ENCODE measurements at places on chromosomes 6 and 20. TPM values are rescaled to one million over a fixed set of nuclear protein-coding genes. Genes with fewer than 3 reads are reported as not detected.

The UBE3D gene
- total RNA-seq, result 6.2 TPM

The C6orf163 gene
- 2.6 TPM for total RNA-seq

The NKAIN4 gene
- not detected for total RNA-seq

The ARFGEF3 gene
- total RNA-seq, result 0.12 TPM

The TMEM181 gene
- 15.9 TPM for total RNA-seq

The FLRT3 gene
- not detected for total RNA-seq

The PRDM13 gene
- total RNA-seq, result not detected

The PLA2G7 gene
- total RNA-seq, result not detected

The JPH2 gene
- total RNA-seq, result not detected

The PDE7B gene
- 0.69 TPM for total RNA-seq

The IFT52 gene
- 16.0 TPM for total RNA-seq

DNA sequence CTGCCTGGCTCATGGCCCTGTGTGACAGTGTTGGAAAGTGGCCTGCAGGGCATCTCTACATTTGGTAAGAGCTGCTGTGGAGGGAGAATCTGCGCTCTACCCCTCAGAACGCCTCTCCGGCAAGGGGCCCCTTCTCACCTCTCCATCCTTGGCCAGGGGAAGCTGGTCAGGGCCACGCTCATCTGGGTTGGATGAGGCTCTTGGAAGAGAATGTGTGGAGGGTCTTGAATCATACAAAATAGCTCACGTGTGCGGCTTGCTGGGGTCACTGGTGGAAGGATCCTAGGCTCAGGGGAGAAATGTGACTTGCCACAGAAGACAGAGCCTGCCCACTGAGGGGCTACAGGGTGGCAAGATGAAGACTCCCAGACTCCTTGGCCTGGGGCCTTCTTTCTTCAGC is 105.0 kb downstream of the SCML4 start:
- peaks cover 37% of the 10 kb centered on the region for H3K36me3 ChIP-seq
- no peak for DNase-seq
- no peak overlapping the region for H3K4me3 ChIP-seq
- H3K27ac ChIP-seq, result no peak overlapping the region
- H3K4me1 ChIP-seq, result peaks cover 30% of the 10 kb centered on the region

DNA sequence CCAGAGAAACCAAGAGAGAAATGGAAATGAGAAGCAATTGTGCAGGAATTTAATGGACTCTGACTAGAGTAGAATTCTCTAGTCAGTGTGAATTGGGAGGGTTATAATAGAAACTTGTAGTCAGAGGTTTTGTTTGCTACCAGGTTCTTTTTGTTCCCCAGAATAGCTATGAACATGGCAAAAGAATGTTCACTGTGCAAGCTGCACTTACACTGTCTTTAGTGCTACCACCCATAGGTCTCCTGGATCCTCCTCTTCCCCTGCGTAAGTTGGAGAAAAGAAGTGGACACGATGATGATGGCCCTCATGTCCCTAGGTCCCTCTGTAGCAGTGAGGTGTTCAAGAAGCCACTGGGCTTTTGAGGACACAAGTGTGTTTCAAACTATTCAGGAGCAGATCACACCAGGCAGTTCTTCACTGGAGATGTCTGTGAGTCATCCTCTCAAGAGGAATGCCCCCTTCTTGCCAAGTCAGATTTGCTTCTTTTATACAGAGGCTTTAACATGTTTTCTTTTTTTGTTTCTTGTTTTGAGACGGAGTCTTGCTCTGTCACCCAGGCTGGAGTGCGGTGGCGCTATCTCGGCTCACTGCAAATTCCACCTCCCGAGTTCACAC is 47.6 kb upstream of the SMIM8 start:
- H3K4me3 ChIP-seq, result no peak overlapping the region
- DNase-seq, result no peak
- no peaks in the 10 kb centered on the region for H3K36me3 ChIP-seq
- no peak overlapping the region for H3K27ac ChIP-seq

DNA sequence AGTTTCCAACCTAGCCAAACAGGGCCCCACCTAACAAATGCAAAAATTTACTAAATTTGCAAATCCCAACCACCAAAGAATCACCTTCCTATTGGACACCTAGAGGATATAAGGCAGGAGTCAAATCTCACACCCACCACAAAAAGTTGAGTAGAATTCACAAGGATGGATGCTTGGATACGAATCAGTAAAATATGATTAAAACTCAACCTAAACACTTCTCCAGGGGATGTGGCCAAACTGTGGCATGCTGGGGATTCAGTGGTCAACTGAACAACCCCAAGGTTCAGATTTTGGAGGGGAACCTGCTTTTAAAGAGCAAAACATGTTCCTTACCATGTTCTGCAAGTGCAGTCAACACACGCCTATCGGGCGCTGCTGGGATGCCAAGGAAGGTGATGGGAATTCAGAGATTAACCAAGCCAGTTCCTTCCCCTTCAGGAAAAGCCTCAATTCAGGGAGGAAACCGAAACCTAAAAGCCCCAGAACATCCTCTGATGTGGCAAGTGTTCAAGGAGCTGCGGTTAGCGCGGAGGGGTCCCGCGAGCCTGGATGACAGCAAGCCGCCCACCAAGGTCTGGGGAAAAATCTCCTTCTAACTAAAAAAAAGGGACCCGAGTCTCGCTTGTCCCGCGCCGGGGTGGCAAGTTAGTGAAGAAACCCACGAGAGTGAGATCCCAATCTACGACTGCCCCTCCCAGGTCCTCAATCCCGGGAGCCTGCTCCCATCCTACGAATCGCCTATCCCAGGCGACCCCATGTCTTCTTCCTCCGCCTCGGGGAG is 902 bp downstream of the SAMHD1 start:
- DNase-seq, result no peak
- peak overlapping the region; percentile 95 for H3K27ac ChIP-seq
- peaks cover 13% of the 10 kb centered on the region for H3K36me3 ChIP-seq
- peak overlapping the region; percentile 98 for H3K4me3 ChIP-seq
- H3K4me1 ChIP-seq, result peaks cover 29% of the 10 kb centered on the region

DNA sequence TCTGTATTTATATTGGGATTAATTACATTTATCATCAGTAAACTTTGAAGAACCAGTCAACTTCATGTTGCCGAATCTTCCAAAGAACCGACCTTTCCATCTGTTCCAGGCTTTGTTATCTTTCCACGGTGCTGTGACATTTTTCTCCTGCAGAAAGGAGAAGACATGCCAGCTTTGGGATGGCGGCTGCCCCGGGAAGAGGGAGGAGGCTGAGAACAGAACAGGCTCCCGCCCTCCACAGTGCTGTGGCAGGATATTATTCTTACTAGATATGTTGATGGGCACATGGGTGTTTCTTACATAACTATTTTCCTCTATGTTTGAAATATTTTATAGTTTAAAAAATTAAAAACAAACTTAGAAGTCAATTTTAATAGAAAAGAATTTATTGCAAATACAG is 44.9 kb downstream of the GINS1 start:
- no peaks in the 10 kb centered on the region for H3K27me3 ChIP-seq
- no peak overlapping the region for H3K27ac ChIP-seq
- peaks cover 3% of the 10 kb centered on the region for H3K36me3 ChIP-seq
- no peak for DNase-seq

GRCh38 chr6:105688573-105688972 is 285.7 kb upstream of the PREP start:
- DNase-seq, result no peak
- no peaks in the 10 kb centered on the region for H3K4me1 ChIP-seq
- H3K27me3 ChIP-seq, result no peaks in the 10 kb centered on the region
- no peaks in the 10 kb centered on the region for H3K36me3 ChIP-seq
- H3K27ac ChIP-seq, result no peak overlapping the region

GRCh38 chr6:168332020-168332419 is 12.4 kb upstream of the DACT2 start:
- H3K27ac ChIP-seq, result no peak overlapping the region
- no peaks in the 10 kb centered on the region for H3K36me3 ChIP-seq
- no peak overlapping the region for H3K4me3 ChIP-seq
- no peaks in the 10 kb centered on the region for H3K4me1 ChIP-seq

DNA sequence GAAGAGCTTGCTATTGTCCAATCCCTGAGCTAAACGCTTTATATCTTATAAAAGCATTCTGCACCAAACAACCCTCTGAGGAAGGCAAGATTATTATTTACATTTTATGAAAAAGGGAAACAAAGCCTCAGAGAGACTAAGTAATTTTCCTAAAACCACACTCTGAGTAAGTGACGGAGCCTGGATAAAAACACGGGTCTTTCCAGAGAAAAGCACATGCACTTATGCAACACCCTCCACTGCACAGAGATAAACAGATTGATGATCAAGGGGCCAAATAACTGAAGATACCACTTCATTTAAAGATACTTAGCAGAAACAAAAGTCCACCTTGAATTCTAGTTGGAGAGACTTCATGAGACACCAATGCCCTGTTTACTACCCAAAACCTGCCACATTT is 214.7 kb upstream of the PDE10A start:
- H3K4me1 ChIP-seq, result no peaks in the 10 kb centered on the region
- H3K27ac ChIP-seq, result no peak overlapping the region
- H3K27me3 ChIP-seq, result peaks cover 7% of the 10 kb centered on the region
- no peaks in the 10 kb centered on the region for H3K36me3 ChIP-seq
- DNase-seq, result no peak

DNA sequence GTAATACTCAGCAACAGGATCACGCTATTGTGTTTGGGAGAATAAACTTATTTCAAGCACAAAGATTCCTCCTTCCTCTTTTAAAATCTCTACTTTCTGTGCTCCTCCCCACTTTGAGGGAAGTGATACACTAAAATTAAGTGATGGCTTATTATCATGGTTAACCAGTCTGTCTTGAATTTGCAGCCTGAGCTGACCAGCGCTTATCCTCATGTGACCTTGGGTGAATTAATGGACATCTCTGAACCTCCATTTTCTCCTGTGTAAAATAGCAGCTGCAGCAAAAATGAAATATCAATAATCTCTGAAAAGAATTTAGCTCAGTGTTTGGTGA is 222.6 kb downstream of the BCAS1 start:
- peaks cover 53% of the 10 kb centered on the region for H3K4me1 ChIP-seq
- H3K4me3 ChIP-seq, result no peak overlapping the region
- DNase-seq, result no peak
- no peaks in the 10 kb centered on the region for H3K27me3 ChIP-seq
- H3K27ac ChIP-seq, result no peak overlapping the region

- H3K4me3 ChIP-seq, result no peak overlapping the region
- H3K27ac ChIP-seq, result no peak overlapping the region
- peaks cover 4% of the 10 kb centered on the region for H3K27me3 ChIP-seq
- H3K4me1 ChIP-seq, result peaks cover 16% of the 10 kb centered on the region
- H3K36me3 ChIP-seq, result no peaks in the 10 kb centered on the region
Measured at GRCh38 chr6:157587127-157587926, 206.3 kb downstream of the ZDHHC14 start.

DNA sequence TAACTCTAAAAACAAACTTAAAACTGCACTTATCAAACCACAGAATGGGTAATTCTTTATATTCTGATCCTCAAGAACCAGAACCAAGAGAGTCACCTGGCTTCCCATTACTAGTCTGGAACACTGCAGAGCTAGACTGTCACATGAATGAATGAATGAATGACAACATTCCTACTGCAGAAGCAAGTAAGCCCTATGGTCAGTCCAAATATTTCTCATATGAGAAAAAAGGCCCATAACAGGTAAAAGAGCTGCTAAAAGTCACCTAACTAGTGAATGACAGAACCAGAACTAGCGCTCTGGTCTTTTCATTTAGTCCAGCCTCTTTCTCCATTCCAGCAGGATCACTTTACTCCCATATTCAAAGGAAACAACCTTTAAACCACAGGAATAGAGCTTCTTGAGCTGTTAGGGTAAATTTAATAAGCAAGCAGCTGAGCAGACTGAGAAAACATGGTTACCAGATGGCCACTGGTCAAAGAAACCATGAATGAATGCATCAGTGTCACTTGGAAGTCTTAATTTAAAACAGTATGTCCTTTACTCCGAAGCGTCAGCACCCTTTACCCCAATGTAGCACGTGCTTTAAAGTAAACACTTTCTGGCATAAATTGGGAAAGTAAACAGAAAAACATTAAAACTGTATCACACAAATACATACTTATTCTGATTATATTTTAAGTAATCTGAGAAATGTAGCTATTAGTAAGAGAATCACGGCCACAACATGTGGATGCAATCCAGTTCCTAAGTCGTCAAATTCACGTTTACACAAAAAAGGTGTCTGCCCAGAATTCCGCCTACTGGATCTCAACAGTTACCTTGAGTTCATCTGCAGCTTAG is 1.4 kb downstream of the PREP start:
- no peak overlapping the region for H3K27ac ChIP-seq
- peaks cover 4% of the 10 kb centered on the region for H3K36me3 ChIP-seq
- no peak for DNase-seq

DNA sequence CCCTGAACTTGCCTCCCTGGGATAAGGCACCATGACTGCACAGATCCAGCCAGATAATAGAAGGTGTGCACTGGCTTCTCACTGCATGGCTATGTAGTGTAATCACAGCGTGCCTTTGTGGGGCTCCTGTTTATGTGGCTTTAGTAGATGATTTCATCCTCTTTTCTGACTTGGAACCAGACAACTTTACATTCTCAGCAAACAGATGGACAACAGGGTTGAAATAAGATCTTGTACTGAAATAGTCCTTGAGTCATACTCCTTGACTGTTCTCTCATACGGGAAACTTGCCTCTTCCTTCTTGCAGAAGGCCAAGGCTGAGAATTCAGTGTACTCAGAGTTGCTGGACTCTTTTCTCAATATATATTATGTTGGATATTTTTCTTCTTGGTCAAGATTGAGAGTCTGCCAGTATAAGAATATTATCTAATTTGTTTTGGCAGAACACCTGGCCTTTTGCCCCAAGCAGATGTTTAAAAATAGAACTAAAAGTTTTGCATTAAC is 25.0 kb upstream of the RNF144B start:
- H3K4me3 ChIP-seq, result no peak overlapping the region
- H3K27ac ChIP-seq, result no peak overlapping the region
- DNase-seq, result no peak
- no peaks in the 10 kb centered on the region for H3K36me3 ChIP-seq

DNA sequence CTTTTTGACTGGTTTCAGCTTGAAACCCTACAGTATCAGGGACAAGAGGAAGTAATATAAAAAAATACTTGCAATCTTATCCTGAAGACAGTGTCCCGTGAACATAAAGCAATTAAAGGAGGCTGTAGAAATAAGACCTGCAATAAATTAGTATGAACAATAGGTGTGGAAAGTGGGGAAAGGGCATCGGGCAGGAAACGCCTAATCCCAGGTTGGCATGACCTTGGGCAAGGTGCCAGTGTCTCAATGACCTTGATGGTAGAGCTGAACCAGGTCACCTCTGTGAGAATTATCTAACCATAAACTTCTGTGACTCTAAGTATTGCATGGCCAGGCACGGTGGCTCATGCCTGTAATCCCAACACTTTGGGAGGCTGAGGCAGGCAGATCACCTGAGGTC is 115.2 kb downstream of the LY86 start:
- no peak for DNase-seq
- H3K36me3 ChIP-seq, result no peaks in the 10 kb centered on the region
- H3K27ac ChIP-seq, result no peak overlapping the region
- peaks cover 5% of the 10 kb centered on the region for H3K4me1 ChIP-seq

- H3K4me3 ChIP-seq, result no peak overlapping the region
- no peak for DNase-seq
- H3K27ac ChIP-seq, result no peak overlapping the region
- H3K36me3 ChIP-seq, result no peaks in the 10 kb centered on the region
- H3K4me1 ChIP-seq, result no peaks in the 10 kb centered on the region
Measured at GRCh38 chr6:40536442-40536841, 50.7 kb downstream of the LRFN2 start.

GRCh38 chr6:113055061-113055460 is 707.9 kb downstream of the RFPL4B start:
- H3K36me3 ChIP-seq, result no peaks in the 10 kb centered on the region

- no peak overlapping the region for H3K27ac ChIP-seq
- DNase-seq, result no peak
- no peaks in the 10 kb centered on the region for H3K27me3 ChIP-seq
- H3K36me3 ChIP-seq, result no peaks in the 10 kb centered on the region
- H3K4me1 ChIP-seq, result no peaks in the 10 kb centered on the region
Measured at GRCh38 chr6:105257340-105257739, 77.5 kb upstream of the POPDC3 start.
